Activated T-cell treated with anti-CD3 and anti-CD28 coated beads for 48 hours (primary cell): ENCODE measurements at places on chromosomes 1 and 21.

DNA sequence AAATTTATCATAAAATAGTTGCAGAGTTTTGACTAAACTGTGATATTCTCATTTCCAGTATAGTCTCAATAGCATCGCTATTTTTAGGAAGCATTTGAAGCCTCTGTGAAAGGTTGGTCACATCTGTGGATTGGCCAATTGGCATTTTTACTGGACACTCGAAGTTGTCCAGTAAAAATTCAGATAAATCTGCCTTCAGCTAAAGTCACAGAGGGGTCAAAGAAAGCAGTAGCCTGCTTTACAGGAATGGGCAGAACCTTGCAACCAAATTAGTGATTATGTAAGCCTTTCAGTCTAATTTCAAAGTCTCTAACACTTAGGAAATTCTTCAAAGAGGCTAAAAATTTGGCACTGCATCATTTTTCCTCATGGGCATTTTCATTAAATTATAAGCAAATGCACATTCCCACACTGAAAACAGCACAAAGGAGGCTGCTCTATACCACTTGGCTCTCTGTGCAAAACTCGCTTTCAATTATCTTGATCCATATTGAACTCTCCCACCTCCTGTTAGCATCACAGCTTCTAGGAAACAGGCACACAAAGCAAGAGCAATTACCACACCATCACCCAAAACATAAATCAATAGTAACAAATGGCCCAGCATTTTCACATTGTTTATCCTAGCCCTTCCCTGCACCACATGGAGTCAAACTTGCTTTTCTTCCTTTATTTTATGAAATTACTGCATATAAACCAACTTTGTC is 318.5 kb upstream of the DUSP10 start:
- no peak for DNase-seq

GRCh38 chr21:27060190-27060589 is 93.3 kb upstream of the ADAMTS5 start:
- no peak for DNase-seq

DNA sequence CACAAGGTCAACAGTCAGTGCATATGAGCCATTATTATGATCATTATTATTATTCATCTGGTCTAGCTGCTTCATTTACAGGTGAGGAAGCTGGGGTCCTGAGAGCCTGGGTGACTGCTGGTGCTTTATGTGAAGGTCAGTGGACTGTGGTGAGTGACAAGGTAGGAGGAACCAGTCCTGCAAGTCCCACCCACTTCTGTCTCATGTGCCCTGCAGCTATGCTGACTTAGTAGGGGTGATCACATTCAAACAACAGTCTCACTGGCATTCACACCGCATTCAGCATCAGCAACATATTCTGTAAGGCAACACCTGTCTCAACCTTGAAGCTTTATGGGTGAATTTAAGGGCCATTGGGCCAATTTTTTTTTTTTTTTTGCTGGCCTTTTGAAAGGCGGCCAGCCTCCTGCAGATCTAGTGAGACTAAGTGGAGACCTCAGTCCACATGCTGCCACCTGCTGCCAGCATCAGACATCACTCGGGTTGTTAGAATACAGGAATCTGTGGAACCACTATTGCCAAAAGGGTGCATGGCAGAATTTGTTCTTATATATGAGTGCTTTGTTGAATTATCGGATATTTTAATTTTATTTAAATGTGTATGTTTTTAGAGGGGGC is 59.9 kb upstream of the CACNA1E start:
- peak; percentile 18 for DNase-seq

GRCh38 chr21:28283641-28284490 is 708.8 kb downstream of the LTN1 start:
- no peak for DNase-seq

DNA sequence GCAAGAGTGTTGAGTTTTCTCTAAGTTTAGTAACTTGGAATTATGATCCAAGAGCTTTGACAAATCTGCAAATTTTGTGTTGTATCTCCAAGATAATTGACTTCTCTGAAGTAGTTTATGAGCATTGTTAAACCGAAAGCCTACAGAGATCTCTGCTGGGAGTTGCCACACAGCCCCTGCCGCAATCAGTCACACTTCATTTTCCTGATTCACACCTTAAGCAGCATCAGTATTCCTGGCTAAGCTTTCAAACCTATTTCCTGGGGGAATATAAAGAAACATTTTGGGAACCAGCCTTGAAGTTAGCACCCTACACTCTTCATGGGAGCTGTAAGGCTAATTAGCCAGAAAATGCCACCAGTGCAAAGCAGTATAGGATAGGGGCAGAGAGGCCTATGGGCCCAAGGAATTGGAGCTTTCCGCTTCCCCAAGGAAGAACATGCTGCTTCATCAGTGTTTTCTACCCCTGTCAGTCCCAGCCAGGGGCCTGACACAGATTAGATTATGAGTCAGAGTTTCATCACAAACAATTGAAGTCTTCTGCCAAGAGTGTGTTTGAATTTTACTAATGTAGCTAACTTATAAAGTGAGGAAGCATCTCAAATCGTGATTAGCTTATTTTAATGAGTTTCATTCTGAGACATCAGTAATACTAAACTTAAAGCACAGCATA is 23.2 kb upstream of the CACYBP start:
- DNase-seq = no peak

DNA sequence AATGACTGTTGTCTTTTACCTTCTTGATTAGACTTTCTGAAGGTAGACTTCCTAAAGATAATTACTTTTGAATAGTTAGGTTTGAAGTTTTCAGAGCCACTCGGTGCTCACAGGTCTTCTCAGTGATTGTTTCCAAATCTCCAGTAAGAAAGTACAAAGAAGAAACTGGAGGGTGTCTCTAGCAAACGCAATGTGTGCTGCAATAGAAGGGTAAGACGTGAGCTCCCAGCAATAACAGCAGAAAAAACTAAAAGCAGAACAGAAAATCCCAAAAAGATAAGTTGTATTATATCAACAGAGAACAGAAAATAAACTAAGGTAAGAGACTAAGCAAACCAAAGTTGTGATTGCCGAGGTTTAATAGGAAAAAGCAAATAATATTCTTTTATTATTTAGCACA is 1.8 kb downstream of the CTTNBP2NL start:
- no peak for DNase-seq

GRCh38 chr1:207903767-207904166 is 7.2 kb downstream of the CD34 start:
- no peak for DNase-seq

DNA sequence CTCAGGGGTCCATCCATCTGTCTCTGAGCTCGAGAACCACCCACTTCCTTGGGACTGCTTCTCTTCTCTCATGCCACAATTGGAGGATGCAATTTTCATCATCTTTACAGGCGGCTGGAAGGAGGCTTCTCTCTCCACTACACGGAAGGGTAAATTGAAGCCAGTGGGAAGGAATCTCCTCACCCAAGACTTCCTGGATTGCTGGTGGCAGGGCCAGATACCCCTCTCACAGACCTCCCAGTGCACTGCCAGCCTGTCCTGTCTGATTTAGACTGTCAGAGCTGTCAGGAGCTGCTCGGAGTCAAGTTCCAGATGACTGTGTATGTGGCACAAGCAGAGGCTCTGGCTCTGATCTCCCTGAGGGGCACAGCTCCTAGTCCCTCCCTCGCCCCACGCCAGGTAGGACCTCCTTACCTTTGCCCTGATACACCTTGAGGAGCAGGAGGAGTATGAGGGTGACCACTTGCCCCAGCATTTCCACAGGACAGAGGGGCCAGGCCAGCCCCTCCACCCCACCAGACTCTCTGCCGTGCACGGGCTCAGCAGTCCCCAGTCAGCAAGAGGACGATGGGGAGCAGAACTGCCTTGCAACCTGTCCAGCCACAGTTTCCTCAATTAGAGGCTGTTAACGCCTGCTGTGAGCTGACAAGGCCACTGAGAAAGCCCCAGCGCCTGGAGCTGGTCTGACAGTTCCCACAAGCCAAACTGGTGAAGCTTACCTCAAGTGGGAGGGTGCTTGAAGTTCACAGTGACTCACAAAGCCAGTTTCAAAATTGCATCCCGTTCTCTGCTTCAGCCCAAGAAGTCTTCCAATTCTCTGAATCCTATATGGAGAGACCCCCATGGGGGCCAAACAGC is at the start of gene CD244:
Gene CD244, minus strand, starts transcription at position 685 of the 858 bp plus-strand sequence. Its CDS starts 210 bp downstream, at position 475.
- peak; percentile 53 for DNase-seq

- DNase-seq = no peak
These were observed 111.3 kb downstream of the TNFSF18 start for GRCh38 chr1:172939475-172939874.

DNA sequence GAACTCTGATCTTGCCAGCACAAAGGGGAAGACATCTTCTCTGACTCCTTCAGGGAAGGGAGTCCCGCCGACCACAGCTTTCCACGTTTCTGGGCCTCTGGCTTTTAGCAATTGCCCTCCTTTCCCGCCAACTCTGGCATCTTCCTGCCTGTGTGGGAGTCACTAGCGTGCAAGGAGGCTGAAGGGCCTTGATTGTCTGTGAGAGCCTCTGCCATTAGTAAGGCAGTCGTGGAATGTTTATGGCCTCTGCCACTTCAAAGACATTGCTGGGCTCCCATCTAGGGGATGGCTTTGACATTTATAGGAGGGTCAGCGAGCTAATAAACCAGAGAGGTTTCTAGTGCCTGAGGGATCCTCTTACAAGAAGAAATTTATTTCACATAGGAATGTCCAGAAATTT is 14.3 kb upstream of the PROK1 start:
- no peak for DNase-seq

DNA sequence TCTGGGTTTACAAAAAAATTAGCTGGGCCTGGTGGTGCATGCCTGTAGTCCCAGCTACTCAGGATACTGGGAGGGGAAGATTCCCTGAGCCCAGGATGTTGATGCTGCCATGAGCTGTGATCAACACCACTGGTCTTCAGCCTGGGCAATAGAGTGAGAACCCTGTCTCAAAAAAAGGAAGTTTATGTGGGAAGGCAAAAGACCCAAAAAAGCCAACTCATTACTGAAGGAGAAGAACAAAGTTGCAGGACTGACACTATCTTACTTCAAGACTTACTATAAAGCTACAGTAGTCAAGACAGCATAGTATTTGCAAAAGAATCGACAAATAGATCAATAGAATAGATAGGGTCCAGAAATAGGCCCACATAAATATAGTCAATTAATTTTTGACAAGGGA is 9.2 kb upstream of the PTGS2 start:
- no peak for DNase-seq

DNA sequence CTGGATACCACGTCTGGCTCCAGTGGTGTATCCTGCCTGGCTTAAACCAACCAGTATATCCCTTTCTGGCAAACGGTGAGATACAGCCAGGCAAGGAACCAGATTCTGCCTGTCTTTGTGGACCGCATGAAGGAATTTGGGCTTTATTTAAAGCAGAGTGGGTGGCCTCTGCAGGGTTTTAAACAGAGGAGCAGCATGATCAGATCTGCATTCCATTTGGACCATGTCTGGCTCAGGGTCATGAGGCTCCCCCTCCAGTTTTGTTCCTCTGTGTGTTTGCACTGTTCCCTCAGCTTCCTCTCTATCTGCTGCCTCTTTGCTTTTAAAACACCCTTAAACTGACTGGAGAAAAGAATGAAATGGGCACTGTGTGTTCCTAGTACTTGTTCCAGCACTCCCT is 195.0 kb downstream of the GIPC2 start:
- no peak for DNase-seq

- no peak for DNase-seq
These were observed 91.5 kb downstream of the ST6GALNAC5 start for GRCh38 chr1:76958828-76959227.
